ENCODE measurements at places on chromosomes 2 and 18.

DNA sequence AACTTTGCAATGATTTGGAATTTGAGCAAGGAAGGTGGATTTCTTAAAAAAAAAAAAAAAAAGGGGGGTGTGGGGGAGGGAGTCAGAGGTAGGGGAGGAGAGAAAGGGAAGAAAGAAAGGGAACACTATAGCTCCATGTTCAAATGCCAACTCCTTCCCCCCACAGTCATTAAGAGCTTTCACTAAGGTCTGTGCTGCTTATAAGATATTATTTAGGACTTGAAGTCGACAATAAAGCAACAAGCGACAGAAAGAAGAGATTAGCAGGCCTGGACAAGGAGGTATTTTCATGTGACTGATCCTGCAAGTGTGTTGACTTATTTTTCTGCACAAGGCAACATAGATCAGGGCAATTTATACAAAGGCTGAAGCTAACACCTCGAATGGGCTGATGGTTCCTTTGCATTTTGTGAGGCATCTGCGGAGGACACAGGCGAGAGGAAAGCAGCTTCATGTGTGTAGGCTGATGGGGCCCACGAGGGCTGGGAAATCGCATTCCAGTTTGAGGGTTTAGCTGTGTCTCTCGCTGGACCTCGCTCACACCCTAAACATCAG lies 382.0 kb downstream of the SOX11 start:
- DNase-seq = no peak

DNA sequence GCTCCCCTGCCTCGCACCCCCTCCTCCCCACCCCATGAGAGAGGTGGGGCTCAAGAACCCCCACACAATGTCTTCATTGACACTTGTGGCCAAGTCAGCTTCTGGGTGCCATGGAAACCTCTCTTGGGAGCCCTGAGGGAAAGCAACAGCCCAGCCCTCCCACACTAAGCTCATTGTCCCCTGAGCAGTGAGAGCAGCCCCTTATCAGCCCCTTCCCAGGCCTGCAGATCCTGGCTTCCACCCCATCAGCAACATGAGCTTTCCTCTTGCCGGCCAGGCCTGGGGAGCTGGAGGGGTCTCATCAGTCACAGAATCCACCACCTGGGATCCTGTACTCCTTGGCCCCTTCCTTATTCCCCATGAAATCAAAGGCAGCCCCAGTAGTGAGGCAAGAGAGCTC lies 107.8 kb upstream of the ST3GAL5 start:
- no peak for DNase-seq

- DNase-seq = no peak
Measured at GRCh38 chr2:72533765-72534164, 292.1 kb downstream of the EXOC6B start.

- DNase-seq = no peak
Measured at GRCh38 chr2:18219676-18220075, 340.8 kb downstream of the RDH14 start.

DNA sequence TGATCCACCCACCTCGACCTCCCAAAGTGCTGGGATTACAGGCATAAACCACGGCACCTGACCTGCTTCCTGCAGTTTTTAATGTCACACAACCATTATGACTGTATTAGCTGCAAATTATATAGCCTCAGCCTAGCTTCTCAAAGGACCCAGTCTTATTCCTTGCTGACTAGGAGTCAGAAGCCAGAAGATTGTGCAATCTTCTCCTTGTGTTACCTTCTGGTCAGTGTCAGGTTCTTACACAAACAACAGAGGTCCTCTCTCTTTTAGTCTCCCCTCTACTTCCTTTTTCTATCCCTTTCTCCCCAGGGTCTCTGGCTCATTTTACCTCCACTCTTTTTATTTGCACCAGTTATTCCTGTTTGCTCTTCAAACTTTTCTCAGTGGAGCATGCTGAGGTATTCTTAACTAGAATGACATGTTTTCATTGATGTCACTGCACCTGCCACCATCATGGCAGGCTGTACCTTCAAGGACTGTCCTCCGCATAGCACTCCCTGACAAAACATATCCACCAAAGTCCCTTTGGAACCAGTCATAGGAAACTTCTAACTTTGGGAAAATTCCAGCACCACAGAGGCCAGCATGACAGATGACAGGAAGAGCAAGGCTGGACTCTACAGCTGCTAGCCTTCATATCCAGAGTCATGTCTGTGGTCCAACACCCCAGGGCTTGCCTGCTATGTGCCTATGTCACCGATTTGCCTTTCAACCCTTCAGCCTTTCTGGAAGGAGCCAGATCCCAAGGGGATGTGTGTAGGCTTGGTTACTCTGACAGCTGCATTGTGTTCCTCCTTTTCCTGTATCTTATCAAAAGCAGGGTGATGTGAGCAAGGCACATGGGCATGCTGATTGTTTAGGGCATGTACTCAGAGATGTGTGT lies 45.2 kb upstream of the EPC2 start:
- no peak for DNase-seq

- no peak for DNase-seq
Measured at GRCh38 chr2:133768256-133768655, 200.0 kb upstream of the NCKAP5 start.

GRCh38 chr18:53070788-53071187 lies 730.8 kb downstream of the DCC start:
- no peak for DNase-seq

All from stimulated activated CD4-positive, alpha-beta T cell treated with anti-CD3 and anti-CD28 coated beads, Interleukin-2, amount 100 ng/mL, for 48 hours (primary cell).